ENCODE measurements at places on chromosomes 3 and 15.

- no peak for DNase-seq
Observed at GRCh38 chr3:187259171-187259570, 32.4 kb downstream of the MASP1 start.

GRCh38 chr15:79222808-79223207 lies 59.7 kb upstream of the ANKRD34C start:
- DNase-seq: no peak

DNA sequence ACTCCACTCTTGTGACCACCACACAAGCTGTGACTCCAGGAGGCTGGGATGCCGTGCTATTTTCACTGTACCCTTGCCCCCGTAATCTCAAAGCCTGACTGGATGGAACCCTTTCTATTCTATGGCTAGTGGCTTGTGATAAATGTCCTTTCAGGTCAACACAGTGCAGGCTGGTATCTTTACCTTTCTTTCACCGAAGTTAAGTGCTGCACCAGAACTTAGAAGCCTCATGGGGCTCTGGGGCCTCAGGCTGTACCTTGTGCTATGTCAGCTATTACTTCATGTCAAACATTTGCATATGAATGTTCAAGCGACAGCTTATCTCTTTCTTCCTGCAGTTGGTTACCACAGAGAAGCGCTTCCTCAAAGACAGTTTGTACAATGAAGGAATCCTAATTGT lies 66.8 kb downstream of the RPL39L start:
- DNase-seq: no peak

GRCh38 chr3:36941658-36942057 lies 3.2 kb downstream of the TRANK1 start:
- no peak for DNase-seq

GRCh38 chr15:79724312-79724711 lies 172.5 kb downstream of the MTHFS start:
- DNase-seq: no peak

GRCh38 chr3:79767905-79768267 lies at the start of gene ROBO1:
Gene ROBO1 (minus strand): TSS chr3:79767998.
- DNase-seq: no peak

DNA sequence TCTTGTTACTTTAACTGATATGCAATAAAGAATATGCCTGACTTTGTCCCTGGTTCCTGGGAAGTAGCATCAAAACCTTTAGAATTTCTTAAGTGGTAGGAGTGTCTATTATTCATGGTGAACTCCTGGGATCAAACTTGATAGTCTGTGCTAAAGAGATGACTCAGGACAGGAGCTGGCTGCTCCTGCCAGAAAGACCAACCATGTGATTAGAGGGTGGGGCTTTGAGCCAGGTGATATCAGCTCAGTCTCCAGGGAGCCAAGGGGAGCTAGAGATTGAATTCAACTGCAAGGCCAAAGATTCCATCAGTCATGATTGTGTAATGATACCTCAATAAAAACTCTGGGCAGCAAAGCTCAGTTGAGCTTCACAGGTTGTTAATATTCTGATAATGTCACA lies 20.6 kb upstream of the TMC3 start:
- DNase-seq: no peak

DNA sequence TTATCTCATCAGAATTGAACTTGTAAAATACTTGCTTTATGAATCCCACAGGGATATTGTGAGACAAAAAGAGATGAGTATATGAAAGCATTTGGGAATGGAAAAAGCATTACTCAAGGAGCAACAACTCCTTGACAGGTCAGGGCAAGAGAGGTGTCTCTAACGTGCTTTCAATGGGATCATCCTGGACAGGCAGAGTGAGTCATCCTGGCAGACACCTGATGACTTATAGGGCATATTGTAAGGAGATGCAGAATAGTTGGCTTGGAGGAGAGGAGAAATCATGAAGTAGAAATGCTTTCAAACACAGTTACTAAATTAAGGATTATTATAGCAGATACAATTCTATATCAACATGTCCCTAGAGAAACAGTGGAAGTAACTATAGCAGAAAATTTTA lies 71.9 kb upstream of the THSD4 start:
- no peak for DNase-seq

DNA sequence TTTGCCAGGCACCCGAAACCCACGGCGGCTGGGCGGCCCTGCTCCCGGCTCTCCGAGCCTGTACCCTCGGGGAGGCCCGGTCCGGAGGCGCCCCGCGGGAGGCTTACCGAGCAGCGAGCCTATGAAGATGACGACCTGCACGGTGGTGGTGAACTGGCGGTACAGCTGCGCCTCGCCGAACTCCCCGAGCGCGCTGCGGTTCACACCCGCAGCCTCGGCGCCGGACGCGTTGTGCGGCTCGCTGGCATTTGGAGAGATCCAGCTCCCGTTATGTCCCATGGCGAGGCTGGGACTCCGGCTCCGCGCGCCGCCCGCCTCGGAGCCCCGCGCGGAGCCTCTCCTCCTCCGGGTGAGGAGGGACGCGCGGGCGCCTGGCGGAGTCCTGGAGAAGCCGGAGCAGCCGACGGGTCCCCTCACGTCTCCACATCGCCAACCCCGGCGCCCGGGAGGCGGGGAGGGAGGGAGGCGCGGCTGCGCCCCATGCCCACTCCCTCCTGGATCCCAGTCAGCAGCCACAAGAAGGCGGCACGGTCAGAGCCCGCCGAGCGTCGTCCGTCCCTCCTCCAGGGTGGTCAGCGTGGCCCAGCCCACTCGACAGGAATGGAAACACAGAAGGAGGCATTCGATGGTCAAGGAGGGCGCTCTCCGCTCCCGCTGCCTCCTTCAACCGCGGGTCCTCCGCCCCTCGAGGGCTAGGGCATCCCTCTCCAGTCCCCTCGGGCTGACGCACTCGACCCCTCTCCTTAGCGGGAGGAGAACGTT lies at the start of gene GPR176:
Gene GPR176 (minus strand): TSS at position 519 of the 762 bp plus-strand sequence. CDS start 240 bp downstream, at position 279.
- no peak for DNase-seq

DNA sequence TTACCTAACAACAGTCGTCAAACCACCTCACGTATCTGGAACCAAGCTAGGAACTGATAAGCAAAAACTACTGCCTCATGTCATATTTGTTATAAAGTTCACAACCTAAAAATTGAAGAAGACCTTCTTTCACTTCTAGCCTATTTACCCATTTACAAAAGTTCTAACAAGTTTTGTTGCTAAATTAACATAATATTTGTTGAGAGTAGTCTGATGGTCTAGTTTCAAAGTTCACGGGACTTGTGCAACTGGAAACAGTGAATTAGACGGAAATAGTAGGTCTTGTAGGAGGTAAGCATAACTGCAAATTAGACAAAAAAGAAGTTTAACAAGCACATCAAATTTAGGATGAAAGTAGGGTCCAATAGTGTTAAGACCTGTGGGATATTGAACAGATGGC lies 51.9 kb downstream of the CCR4 start:
- no peak for DNase-seq

DNA sequence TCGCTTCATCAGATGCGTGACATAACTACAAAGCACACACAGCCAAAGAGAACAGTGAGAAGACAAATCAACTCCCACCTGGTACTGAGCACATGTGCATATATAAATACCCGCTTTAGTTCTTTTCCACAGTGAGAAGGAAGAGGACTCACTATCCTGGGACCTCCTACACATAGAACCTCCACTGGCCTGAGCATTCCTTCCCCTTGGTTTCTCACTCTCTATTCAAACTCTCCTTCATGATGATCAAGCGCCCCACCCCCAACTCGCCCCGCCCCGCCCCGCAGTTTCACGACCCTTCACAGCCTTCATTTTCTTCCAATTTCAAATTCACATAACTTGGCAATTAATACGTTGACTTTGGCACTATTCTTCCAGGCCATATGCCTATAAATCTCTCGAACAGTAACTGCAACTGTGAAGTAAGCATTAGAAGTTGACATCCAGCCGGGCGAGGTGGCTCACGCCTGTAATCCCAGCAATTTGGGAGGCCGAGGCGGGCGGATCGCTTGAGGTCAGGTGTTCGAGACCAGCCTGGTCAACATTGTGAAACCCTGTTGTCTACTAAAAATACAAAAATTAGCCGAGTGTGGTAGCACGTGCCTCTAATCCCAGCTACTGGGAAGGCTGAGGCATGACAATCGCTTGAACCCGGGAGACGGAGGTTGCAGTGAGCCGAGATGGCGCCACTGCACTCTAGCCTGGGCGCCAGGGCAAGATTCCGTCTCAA lies 1.1 kb downstream of the RPS17 start:
- no peak for DNase-seq

DNA sequence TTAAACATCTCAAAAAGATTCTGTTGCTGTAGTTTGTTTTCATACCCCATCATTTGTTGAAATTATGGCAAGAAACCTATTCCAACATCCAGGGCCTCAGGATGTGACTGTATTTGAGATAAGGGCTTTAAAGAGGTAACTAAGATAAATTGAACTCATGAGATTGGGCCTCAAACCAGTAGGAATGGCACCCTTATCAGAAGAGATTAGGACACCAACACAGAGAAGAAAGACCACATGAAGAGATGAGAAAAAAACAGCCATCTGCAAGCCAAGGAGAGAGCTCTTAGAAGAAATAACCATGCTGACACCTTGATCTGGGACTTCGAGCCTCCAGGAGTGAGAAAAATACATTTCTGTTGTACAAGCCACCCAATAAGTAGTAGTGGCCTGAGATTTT lies 157.7 kb downstream of the CGGBP1 start:
- no peak for DNase-seq

DNA sequence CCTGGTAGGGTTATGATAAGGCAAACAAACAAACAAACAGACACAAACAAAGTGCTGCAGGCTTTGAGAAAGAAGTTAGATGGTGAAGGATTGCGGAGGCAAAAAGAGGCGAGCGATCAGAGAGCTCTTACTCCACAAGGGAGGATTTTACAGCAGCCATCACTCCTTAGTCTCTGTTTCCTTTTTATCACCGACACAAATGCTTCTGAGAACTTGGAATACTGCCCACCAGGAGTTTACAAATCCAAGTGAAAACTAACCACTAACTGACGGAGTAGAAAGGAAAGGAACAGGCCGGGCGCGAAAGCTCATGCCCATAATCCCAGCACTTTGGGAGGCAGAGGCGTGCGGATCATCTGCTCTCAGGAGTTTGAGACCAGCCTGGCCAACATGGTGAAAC lies 35.6 kb upstream of the GPR160 start:
- no peak for DNase-seq

DNA sequence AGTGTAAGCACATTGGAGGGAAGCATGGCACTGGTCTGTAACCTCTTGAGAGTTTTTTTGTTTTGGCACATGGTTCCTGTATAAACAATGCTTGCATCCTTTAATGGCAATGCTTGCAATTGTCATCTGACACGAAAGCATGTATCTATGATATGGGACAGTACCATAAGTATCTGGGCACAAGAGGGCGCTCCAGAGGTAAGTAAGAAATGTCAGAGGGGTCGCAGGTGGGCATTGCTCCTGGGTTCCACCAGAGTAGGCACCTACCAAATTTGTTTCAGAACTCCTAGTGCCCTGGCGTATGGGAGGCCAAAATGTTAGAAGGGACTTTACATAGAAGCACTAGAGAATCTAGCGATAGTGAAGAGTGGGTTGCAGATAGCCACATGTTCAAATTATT lies 58.7 kb upstream of the BCHE start:
- DNase-seq: no peak

- DNase-seq: no peak
Observed at GRCh38 chr3:194612221-194612620, 21.0 kb downstream of the TMEM44 start.

- DNase-seq: no peak
Observed at GRCh38 chr3:112508261-112508660, 9.0 kb upstream of the BTLA start.

- no peak for DNase-seq
Observed at GRCh38 chr3:111862974-111863373, 3.9 kb downstream of the PHLDB2 start.

DNA sequence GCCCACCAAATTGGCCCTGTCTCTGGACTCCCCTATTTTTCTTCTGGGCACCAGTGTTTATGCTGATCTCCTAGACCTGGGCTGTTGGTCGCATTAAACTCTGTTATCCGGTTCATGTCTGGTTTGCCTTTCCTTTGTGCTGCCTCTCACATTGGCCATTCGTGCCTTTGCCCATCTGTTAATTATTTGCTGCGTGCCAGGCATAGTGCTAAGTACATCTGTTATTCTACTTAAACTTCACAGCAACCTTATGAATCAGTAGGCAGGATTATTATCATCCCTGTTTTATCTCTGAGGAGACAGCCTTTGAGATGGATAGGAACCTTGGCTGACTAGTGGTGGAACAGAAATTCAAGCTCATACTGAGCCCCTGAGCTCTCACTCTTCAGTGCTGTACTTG lies 76.0 kb downstream of the THSD4 start:
- no peak for DNase-seq

- no peak for DNase-seq
Observed at GRCh38 chr15:69410248-69410874, 3.8 kb upstream of the KIF23 start.

DNA sequence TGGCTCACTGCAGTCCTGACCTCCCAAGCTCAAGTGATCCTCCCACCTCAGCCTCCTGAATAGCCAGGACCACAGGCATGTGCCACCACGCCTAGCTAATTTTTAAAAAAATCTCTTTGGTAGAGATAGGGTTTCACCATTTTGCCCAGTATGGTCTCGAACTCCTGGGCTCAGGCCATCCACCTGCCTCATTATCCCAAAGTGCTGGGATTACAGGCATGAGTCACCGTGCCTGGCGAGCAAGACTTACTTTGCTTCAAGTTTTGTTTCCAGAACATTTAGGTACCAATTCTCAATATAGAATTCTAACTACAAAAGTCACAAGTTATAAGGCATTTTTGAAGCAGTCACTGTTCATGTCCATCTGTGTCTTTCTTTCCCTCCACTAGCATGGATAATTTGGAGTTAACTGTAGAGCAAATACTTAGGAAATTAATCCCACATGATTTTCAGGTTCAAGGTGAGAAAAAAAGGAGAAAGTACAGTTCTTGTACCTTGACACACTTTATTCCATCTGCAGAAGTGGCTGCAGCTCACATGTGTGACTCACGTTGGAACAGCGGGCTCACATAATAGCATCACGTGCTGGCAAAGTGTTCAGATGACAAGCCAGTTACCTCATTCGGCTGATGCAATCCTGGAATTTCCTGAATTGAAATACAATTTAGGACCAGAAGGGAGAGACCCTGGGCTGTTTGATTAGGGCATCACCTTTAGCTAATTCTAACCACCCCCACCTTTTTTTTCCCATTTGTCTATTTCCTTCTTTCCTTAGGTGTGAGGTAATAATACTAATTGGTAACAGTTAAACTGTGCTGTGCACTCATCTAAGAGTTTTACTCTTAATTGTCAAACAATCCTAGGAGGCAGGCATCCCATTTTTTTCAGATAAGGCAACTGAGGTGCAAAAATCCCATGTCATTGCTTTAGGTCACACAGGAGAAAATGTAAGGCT lies 46.9 kb upstream of the NEDD4 start:
- DNase-seq: no peak

GRCh38 chr15:71509139-71509538 lies 301.2 kb upstream of the NR2E3 start:
- no peak for DNase-seq

DNA sequence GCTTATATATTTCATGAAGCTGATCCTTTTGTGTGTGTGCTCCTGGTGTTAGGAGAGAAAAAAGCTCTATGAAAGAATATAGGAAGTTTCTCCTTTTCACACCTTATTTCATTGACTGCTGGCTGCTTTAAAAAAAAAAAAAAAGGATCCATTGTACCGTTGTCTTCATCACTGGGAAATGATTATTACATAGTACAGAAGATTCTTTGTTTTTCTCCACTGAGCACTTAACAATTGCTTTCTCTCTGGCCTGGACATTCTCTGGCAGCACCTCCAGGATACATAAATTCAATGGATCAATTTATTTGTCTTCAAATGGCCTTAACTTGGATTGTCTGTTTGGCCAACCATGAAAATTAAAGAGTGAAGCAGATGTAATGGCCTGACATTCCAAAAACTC lies 37.2 kb downstream of the DPH3 start:
- no peak for DNase-seq
